NCI-H187 (cell line): ENCODE measurements at places on chromosomes 6 and 20.

DNA sequence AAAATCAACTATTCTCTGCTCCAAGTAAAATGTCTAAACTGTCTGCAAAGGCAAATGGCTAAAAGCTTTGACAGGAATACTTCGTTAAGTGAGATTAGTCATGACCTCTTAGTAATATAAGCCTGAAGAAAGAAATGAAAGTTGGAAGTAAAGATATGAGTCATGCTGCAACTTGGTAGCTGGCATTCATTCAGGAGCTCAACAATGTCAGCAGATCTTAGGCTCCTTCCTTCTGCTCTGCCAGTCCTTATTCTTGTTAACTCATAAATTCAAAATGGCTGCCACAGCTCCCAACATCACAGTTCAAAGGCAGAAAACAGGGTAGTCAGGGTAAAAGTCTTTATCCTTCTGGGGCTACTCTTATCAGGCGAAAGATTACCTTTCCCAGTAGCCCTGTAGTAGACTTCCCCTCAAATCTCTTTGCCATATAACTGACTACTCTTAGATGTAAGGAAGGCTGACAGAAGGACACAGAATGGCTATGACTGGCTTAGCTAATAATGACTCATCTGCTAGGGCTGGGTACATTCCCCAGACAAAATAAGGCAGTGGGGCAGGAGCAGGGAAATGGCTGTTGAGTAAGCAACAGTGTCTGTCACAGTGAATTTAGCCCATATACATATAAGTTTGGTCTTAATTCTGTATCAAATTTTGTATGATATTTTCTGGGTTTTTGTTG, 24.4 kb upstream of the C6orf62 start:
- DNase-seq, result no peak

DNA sequence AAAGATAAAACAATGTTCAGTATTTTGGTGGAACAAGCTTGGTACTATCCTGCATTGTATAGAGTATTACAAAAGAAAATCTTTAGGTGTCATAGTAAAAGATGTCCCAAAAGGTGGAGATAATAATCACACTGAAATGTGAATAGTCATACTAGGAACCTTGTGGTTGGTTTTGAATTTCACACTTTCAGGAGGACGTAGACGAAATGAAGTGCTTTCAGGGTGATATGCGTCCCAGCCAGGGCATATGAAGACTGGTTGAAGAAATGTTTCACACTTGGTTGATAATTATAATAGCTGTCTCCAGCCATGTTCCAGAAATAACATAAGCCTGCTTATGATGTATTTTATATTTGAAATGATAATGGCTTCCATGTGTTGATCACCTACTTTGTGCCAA, 60.4 kb downstream of the SCAND1 start:
- DNase-seq, result no peak

DNA sequence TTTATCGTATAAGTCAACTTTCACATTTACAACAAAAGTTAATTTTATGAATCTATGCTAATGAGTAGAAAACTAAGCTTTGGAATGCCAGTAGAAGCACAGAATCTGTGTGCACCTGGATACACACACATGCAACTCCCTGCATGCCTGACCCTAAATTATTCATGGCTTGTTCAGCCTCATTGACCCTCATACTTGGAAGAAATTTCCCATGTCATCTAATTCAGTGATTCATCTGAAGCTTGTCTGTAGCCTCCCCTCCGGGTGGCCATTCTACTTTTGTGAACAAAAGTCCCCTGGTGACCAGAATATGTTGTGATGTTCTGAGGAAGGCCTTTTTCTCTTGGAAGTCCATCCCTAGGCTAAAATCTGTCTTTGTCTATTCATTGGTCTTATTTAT, 1078.4 kb downstream of the KIF16B start:
- DNase-seq, result no peak

GRCh38 chr6:100460650-100461204, 4.0 kb downstream of the SIM1 start:
- no peak for DNase-seq

DNA sequence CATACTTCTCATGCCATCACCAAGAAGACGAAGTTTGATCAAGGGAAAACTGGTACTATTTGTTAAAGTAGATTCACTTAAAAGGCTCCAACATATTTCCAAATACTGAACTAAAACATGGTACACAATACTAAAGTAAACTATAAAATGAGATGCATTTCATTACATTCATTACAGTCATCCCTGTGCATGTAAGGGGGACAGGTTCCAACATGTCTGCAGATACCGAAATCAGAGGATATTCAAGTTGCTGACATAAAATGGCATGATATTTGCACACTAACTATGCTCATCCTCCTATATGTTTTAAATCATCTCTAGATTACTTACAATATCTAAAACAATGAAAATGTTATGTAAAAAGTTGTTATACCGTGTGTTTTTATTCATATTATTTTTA, 893.9 kb upstream of the MANEA start:
- no peak for DNase-seq

DNA sequence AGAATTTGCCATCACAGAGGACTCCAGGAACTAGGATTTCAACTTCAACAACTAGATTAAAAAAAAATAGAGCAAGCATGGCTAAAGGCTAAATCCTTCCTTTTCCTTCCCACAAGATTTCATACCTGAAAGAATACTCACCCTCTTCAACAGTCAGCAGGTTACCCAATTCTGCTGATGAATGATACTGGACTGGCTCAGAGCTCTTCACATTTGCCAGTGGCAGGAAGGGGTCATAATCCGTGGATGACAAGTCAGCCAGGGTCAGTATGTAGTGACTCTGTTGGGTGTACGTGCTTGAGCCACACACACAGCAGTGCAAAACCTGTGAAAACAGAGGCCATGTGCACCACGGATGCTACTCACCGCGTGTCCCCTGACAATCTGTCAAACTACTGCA, 152.9 kb downstream of the INSM1 start:
- DNase-seq, result no peak

GRCh38 chr6:24738741-24739140, 19.8 kb upstream of the C6orf62 start:
- no peak for DNase-seq

DNA sequence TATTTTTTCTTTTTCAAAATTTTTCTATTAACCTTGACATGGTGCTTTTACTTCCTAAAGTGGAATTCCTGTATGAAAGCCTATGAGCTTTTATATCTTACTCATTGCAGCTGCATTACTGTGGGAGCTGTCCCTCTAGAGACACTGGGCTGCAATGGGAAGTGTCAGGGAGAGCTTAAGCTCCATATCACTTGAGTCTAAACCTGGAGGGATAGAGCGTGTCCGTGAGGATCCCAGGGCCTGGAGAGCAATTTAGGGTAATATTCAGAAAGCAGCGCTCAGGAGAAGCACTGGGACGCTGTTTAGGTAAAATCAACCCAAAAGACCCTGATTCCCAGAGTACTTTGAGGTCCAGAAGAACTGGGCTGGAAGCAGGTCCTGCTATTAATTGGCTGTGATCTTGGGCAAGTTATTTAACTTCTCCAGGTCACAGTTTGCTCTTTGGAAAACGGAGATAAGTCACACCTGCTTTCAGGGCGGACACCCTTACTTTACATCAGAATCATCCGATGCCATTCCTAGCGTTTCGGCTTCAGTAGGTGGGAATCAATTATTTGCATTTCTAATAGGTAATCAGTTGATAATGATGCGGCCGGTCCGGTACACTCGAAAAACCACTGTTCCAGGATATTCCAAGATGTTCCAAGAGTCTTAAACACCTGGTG, 628 bp upstream of the ERGIC3 start:
- DNase-seq, result no peak

- DNase-seq, result no peak
These were observed 1.3 kb upstream of the VNN1 start for GRCh38 chr6:132715204-132715603.

DNA sequence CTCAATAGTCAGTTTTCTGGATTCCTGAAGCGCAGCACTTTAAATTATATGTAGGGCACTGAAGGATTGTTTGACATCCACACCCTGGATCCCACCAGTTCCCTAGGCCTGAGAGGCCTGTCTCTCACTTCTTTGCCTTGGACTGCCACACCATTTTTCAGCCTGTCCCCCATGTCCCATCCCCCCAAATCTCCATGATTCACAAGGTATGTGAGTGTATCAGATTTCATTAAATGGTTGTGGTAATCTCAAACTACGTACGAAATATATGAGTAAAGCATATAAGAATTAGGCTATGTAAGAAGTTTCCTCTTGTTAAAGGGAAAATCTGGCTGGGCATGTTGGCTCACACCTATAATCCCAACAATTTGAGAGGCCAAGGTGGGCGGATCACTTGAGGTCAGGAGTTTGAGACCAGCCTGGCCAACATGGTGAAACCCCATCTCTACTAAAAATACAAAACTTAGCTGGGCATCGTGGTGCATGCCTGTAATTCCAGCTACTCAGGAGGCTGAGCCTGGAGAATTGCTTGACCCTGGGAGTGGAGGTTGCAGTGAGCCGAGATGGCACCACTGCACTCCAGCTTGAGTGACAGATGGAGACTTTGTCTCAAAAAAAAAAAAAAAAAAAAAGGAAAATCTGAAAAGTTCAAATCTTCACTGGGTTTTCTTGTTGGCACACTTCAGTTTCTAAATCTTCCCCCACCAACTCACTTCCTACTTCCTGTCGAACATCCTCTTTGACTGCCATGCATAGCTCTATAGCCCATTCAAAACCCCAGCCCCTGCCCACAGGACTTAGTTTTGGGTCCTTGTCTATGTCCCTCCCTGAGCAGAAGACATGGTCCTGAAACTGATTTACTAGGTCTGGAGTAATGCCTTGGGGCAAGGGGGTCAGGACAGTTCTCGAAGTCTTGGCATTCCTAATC, 97.3 kb upstream of the SHLD1 start:
- DNase-seq, result no peak

DNA sequence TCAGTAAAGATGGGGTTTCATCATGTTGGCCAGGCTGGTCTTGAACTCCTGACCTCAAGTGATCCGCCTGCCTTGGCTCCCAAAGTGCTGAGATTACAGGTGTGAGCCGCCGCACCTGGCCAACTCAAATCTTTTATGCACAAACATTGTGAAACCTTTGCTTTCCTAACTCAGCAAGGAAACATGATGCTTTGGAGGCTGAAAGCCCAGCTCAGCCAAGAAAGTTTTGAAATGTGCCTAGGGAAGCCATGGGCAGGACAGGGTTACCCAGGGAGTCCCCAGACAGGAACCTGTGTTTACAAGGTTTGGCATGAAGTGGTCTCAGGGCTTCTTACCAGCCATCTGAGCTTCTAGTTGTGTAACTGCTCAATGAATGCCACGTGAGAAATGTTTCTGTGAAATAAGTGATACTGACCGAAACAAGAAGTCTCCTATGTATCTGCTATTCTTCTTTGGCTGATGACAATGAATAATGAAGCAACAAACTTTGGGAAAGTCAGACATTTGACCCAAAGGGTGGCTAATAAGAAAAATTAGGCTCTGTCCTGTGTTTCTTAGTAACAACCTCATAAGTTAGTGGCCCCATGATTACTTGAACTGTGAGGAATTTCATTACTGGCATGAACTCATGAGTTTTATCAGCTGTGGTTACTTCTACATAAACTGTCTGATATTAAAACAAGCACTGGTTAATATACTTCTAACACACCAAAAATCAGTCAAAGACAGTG, 163.5 kb downstream of the KIF6 start:
- DNase-seq, result no peak

DNA sequence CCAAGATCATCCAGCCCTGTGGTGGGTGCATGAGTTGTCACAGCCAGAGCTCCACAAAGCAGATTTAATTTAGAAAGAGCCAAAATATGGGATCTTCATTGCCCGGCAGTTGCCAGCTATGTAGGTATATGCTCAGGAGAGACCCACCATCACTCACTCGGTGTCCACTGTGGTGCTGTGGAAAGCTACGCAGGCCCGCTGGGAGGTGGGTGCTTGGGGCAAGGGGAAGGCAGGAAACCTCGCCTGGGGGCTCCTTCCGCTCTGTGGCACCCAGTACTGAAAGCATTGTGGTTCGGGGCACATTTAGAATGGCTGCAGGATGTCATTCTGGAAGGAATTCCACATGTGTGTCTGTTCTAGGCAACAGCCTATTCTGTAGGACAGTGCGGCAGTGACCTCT, 259.9 kb downstream of the TAF4 start:
- DNase-seq, result no peak

DNA sequence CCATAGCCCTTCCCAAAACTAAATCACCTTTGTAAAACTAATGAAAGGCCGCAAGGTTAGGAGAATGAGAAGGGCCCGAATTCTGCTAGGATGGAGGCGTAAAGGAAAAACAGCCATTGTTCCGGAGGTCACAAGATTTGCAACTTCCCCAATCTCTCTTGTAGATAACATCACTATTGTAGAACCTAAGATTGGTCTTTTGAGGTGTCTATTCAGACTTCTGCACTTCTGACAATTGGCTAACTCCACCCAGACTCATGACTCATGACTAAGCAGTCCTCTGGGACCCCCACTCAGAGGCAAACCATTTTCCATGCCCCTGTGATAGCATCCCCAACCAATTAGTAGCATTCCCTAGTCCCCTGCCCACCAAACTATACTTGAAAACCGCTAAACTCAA, 210.5 kb upstream of the SHLD1 start:
- no peak for DNase-seq

DNA sequence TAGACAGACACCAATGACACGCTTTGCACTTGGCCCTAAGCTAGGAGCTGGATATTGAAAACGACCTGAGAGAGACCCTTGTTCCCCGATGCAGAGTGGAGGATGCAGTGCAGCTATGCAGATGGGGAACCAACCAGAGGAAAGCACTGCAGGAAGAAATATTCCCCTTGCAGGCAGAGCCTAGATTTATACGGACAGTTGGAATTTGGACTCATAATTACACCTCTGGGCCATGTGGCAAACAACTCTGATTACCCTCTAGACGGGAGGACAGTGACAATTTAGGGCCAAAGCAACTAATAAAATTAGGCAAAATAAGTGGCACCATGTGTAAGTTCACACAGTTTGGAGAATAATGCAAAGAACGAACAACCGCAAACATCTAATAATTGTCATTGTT, 12.3 kb downstream of the PMEPA1 start:
- no peak for DNase-seq

GRCh38 chr6:41672816-41673703, 34.8 kb downstream of the MDFI start:
- DNase-seq, result no peak

GRCh38 chr6:158567871-158568401, 8.0 kb downstream of the TMEM181 start:
- DNase-seq, result no peak

DNA sequence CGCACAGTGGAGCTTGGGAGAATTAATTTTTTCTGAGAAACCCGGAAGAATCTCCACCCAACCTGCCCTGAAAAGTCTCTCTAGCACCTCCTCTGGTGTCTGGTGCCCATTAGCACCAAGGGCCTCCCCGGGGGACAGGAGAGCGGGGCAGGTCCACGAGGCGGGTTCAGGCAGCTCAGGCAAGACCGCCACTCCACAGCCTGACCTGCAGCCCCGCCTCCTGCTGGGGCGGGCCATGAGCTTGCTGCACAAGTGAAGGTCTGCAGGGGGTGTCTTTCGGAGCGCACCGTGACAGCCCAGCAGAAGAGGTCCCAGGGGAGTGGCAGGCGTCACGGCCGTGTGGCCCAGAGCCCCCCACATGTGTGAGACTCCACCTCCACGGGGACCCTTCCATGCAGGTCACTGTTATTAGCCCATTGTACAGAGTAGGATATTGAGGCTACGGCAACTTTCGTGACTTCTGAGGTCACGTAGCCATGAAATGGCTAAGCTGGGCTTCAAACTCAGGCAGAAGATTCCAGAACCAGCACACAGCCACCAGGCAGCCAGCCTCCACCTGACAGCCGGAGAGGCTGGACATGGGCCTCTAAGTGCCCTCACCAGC, 63.9 kb upstream of the SLCO4A1 start:
- no peak for DNase-seq

- DNase-seq, result no peak
These were observed 233.4 kb downstream of the UST start for GRCh38 chr6:148980234-148980633.
